ELR (cell line): ENCODE measurements at places on chromosomes 2 and 18.
A peak's percentile ranks its signal among the peaks of the same experiment; 100 is the strongest.

DNA sequence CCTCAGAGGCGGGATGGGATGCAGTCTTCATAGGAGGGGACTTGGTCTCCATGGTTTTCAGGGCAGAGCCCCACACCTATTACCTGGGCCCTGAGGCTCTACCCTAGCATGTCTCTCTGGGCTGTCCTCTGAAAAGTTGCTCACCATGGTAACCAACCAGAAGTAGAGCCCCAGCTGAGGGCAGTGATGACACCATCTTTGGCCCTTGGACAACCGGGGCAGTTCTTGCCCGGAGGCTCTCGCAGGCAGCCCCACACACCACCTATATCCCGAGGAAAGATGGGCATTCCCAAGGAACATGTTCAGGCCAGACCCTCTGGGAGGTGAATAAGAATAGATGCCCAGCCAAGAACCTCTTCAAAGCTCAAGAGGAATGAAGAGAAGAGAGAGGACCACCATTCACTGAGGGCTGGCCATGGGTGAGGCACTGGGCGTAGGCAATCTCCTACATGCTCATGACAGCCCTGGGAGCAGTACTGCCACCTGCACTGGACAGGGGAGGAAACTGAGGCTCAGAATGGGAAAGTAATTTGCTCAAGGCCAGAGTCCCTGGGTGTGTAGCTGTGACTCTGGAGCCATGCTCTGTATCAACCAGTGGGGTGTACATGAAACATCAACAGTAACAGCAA lies 72.5 kb downstream of the HS1BP3 start:
- no peak for DNase-seq

DNA sequence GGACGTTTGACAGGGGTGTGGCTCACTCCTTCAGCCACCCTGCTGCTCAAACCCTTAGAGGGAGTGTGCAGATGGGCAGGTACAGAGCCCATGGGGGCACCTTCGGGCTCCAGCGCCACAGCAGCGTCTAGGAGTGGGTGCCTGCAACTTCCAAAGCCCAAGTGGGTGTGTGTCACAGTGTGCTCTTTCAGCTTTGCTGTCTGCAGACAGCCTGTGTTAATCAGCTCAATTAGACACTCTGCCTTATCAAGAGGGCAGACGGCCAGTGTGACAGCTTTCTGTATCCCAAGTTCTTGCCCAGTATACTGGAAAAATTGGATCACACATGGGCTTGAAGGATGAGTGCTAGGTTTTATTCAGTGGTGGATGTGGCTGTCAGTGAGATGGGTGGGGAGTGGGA lies 96.7 kb downstream of the AP1S3 start:
- DNase-seq = no peak

GRCh38 chr2:17301437-17301836 lies 216.8 kb downstream of the RAD51AP2 start:
- DNase-seq = no peak

DNA sequence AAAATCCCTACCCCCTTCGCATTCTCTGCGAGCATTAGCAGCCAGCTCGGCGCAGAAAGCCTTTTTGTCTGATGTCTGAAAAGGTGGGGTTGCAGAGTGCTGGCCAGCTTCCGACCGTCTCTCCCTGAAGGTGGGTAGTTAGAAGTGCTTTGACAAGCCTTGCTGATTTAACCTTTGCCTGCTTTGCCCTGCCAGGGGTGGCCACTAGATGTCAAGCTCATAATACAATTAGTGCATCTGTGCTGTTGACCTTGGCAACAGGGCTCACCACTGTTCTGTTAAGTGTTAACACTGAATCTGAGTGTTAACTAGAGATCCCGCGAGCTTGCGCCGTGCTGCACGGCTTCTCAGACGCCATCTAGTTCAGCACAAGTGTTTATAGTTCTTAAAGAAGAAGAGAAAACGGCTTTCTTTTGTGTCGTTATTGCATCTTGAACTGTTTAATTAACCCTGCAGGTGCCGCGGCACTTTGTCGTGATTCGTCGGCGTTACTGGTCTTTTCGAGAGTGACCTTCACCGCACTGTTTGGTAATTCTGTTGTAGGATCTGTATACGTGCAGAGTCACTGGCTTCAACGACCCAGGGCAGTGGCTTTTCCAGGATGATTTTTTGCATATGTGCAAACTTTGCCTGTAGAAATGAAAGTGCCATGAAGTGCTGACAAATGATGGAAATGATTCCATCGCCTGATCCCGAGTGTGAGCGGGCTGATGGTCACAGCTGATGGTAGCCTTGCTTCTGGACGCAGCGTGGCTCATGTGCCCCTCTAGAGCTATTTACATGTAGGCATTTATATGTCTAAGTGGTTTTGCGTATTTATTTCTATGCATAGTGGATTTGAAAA lies 5.5 kb downstream of the SALL3 start:
- DNase-seq = peak; percentile 25

DNA sequence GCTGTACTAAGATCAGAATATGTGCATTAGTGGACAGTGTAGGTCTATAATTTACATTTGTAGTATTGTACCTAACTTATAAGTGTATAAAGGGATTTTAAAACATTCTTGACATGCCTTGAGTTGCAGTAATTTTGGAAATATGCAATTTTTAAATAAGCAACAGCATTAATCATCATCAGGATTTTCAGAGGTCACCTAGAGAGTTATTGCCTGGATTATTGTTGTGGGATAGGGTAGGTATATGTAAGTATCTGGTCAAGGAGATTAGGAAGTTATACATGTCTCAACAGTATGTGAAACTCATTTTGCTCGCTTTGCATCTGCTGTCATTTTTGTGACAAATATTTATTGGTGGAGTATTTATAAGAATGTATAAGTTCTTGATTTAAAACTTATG lies 184.2 kb downstream of the WDR7 start:
- peak; percentile 36 for DNase-seq
